ENCODE measurements at places on chromosomes 4 and X. TPM values are rescaled to one million over a fixed set of nuclear protein-coding genes. Genes with fewer than 3 reads are reported as not detected.

The EMCN gene
- total RNA-seq = 31.8 TPM

- no peak for DNase-seq
Measured at GRCh38 chr4:6229095-6229494, 28.7 kb upstream of the JAKMIP1 start.

GRCh38 chr4:27463816-27464215 lies 603.2 kb downstream of the STIM2 start:
- no peak for DNase-seq

- no peak for DNase-seq
Measured at GRCh38 chr4:85086721-85087120, 120.2 kb upstream of the WDFY3 start.

DNA sequence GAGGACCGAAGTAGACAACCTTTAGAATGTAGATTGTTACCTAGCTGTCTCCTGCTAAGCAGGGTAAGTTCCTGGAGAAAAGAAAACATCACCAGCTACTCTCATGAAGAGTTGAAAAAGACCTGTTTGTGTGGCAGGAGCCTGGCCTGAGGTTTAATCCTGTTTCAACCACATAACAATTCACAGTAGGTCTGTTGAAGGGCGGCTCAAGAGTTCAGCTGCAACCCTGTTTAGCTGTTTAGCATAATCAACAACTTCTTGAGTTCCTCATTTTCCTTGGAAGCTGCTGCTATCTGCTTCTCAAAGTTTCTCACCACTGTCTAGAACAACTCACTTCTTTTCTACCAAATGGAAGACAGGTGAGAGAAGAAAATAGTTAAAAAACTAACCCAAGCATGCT lies 170.4 kb upstream of the TET2 start:
- DNase-seq = no peak

- DNase-seq = no peak
Measured at GRCh38 chrX:1686642-1687041, 71.8 kb downstream of the ASMT start.

The YY2 gene
- 0.35 TPM for total RNA-seq

The PDZD4 gene
- 2.6 TPM for total RNA-seq

The KIAA1210 gene
- not detected for total RNA-seq

DNA sequence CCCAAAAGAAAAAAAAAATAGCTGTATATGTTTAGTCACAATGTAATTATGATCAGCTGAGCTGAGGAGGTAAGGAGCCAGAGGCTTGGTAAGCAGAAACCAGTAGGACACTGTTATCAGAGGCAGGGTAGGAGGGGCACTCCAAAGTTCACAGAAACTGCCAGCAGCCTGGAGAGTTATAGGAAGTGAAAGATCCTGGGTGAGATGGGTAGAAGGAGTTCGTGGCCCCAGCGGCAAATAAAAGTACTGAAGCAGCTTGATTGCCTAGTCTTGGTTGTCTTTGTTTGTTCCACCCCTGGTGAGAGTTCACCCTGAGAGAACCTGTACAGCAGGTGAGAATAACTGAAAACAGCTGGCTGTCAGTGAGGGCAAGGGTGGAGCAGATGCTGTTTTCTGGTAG lies 340.8 kb downstream of the ADGRL3 start:
- no peak for DNase-seq

- DNase-seq = no peak
Measured at GRCh38 chrX:44039556-44039955, 66.4 kb upstream of the NDP start.

DNA sequence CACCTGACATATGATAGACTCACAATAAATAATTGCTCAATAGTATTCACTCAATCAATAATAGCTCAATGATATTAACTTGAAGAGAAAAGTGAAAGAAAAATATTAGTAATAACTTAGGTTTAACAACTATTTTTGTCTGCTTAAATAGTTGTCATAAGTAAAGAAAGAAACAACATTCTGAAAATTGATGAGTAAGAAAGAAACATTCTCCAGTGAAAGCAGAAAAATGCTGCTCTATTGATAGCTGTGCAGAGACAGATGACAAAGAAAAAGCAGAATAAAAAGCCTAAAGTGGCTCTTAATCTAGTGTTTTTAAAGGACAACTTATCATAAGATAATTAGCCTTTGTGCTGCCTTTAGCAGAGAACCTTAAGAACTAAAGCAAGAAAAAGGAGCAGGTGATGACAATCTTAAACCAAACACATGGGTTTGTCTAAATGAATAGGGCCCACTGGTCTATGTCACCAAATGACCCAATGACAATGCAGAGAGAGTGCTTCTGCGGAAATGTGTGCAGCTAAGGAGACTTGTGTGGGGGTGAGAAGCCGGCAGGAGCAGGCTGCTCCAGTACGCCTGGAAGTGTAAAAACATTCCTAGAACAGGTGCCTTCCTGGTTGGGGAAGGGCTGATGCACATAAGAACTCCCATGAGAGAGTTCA lies 13.2 kb downstream of the HS3ST1 start:
- no peak for DNase-seq

The SULT1E1 gene
- total RNA-seq = not detected

GRCh38 chr4:100168521-100168920 lies 21.7 kb downstream of the DDIT4L start:
- DNase-seq = no peak

The RHOXF2B gene
- not detected for total RNA-seq

The PPM1K gene
- 160 TPM for total RNA-seq

DNA sequence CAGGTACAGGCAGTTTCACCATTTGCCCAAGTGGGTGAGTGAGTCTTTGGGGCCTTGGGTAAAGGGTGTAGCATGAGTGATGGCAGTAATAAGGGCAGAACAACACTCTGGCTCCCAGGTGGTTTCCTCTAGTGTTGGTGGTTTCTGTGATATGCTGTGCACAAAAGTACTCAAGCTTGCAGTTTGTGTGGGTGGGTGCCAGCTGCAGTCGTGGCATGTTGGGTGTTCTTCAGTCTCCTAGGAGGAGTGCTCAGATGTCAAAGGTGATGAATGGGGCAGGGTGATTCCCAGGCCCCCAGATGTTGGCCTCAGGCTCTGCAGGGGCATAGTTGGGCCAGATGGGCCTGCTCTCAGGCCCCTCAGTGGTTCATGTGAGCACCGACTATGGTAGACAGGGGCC lies 166.1 kb upstream of the KLF8 start:
- DNase-seq = no peak

DNA sequence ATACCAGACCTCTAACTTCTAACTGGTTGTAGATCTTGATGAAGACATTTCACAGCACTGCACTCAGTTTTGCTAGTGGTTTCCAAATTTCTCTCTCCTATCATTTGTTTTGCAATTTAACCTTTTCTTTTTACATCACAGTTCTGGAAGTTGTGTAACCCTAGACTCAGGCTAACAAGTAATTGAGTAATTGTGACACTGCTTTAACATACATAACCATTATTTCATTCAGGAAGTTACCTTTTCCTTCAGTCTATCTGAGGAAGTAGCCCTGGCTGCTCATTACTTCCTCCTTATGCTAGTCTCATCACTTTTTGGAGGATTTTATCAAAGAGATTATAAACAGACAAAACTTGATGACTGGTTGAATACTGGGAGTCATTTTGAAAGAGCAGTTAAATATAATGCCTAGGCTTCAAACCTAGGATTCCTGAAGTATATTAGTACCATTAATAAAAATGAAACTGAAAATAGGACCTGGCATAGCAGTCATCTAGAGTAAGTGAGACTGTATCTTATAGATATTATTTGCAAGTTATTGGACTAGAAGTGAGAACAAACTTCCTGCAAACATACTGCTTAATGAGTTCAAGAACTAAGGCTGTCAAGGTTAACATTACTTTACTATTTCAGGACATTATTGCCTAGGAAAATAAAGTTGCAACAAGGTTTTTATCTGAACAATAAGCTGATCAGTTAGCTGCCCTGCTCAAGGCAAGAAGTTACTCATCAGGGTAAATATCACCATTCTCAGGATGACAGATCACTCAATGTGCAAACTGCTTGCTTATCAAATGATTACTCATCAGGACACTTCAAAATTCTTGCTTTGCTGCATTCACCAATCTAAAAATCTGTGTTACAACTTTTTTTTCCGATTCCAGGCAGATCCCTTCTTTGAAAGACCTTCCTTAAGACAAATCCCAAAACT lies 25.6 kb upstream of the TEX13C start:
- no peak for DNase-seq
